Activated T-helper 1 cell treated with anti-CD3 and anti-CD28 coated beads, Interleukin-12 subunit alpha, Interleukin-12 subunit beta, Interleukin-2, Interleukin-4 antibody, amounts not matched to agents 30 ng/mL and 10 ng/mL and 1 ng/mL, durations not matched to agents 14 hours and 24 hours and 36 hours (primary cell): ENCODE measurements at places on chromosomes 11 and 22. TPM values are rescaled to one million over a fixed set of nuclear protein-coding genes. Genes with fewer than 3 reads are reported as not detected.

- DNase-seq, result no peak
- no peaks in the 10 kb centered on the region for H3K36me3 ChIP-seq
- no peaks in the 10 kb centered on the region for H3K4me1 ChIP-seq
- no peak overlapping the region for H3K4me3 ChIP-seq
Measured at GRCh38 chr22:48974443-48975315, 853.0 kb downstream of the BRD1 start.

The EHF gene
- total RNA-seq, result not detected in 2 replicates

GRCh38 chr11:123235117-123235655 lies 40.1 kb upstream of the CLMP start:
- H3K27ac ChIP-seq, result no peak overlapping the region
- H3K4me1 ChIP-seq, result peaks cover 30% of the 10 kb centered on the region
- H3K36me3 ChIP-seq, result peaks cover 6% of the 10 kb centered on the region
- H3K27me3 ChIP-seq, result peaks cover 19% of the 10 kb centered on the region

DNA sequence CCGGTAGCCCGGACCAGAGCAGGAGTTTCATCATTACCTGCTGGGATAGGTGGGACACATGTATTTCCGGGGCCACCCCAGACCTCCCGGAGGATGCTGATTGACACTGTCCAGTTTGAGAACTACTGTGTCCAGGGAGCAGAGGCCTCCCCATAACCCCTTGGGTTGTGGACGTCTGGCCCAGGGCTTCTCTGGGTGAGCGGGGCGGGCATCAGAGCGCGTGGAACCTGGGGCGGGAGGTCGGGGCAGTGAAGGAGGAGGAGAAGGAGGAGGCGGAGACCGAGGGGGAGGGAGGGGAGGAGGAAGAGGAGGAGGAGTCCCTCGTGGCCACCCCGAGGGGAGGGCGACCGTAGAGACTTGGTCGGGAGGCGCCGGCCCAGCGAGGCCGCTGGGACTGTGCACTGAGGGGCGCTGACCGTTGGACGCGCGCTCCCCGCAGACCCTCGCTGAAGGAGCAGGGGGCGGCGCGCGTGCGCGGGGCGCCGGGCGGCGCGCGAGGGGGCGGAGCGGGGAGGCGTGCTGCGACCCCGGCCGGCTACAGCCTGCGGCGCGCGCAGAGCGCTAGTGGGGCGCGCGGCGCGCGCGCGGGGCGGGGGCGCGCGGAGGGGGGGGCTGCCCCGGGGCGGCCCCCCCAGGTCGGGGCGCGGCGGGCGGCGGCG lies at the start of gene GRK3:
TSS of gene GRK3 (plus strand) at position 356 of the 659 bp plus-strand sequence. CDS start 366 bp downstream, outside the sequence.
- peak; percentile 70 for DNase-seq
- H3K27ac ChIP-seq, result peak within 1 kb of the TSS; percentile 88
- H3K36me3 ChIP-seq, result peaks cover 3% of the 10 kb centered on the region
- H3K27me3 ChIP-seq, result no peaks in the 10 kb centered on the region

The UBQLN3 gene
- total RNA-seq, result not detected in 2 replicates

DNA sequence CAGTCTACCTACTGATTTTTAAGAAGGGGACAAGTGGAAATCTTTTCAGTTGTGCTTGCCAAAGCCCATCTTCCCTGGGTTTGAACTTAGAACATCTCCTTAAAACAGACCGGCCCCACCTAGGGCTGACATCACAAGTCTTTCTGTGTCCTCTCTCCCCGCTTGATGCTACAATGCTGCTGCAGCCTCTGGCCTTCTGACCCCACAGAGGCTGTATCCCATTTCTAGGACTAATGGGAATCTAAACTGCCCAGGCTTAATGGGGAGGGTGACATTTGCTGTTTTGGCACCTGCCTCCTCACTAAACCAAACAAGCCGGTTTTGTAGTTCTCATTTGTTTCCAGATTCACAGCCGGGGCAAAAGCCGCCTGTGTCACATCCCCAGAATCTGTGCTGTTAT lies 121.3 kb upstream of the CADM1 start:
- no peak for DNase-seq
- no peak overlapping the region for H3K27ac ChIP-seq
- no peaks in the 10 kb centered on the region for H3K36me3 ChIP-seq
- H3K4me3 ChIP-seq, result no peak overlapping the region
- no peaks in the 10 kb centered on the region for H3K27me3 ChIP-seq

GRCh38 chr11:111538407-111539114 lies 2.0 kb upstream of the LAYN start:
- peak overlapping the region; percentile 84 for H3K27ac ChIP-seq
- DNase-seq, result no peak
- H3K4me3 ChIP-seq, result peak overlapping the region; percentile 38

GRCh38 chr11:117719480-117719879 lies 77.5 kb downstream of the DSCAML1 start:
- H3K4me3 ChIP-seq, result no peak overlapping the region
- no peak for DNase-seq
- H3K36me3 ChIP-seq, result no peaks in the 10 kb centered on the region
- peaks cover 7% of the 10 kb centered on the region for H3K27me3 ChIP-seq

- H3K36me3 ChIP-seq, result no peaks in the 10 kb centered on the region
- peak overlapping the region; percentile 68 for H3K4me3 ChIP-seq
- peak overlapping the region; percentile 67 for H3K27ac ChIP-seq
- DNase-seq, result no peak
Measured at GRCh38 chr11:117908109-117908895, 20.9 kb downstream of the TMPRSS13 start.

DNA sequence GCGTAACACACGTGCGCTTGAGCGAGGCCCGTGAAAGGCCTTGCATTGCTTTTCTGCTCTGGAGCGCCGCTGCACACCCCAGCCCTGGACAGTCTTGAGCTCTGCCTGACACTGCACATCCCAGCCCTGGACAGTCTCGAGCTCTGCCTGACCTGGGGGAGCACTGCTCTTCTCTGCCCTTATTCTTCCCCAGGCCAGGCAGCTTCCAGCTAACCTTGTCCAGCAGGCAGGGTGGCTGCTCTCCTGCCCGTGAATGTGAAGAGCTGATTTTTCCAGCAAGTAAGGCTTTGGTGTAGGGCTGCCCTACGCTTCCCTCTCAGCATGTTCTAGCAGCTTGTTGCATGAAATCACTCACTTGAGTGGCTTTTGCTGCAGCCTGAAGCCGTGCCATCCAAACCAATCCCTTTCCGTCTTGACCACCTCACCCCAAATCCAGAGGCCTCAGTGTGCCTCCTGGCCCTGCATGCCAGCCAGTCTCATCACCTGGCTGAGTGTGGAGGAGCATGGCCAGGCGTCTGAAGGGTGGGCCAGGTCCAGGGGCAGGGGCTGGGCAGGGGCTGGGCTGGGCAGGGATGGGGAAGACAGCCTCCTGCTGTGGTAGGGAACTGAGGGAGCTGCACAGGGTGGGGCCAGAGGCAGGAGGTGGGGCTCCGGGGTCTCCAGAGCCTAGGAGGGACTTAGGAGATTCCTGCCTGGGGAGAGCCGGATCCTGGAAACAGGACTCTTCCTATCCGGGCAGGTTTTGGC lies 89.5 kb upstream of the B3GAT1 start:
- no peaks in the 10 kb centered on the region for H3K4me1 ChIP-seq

DNA sequence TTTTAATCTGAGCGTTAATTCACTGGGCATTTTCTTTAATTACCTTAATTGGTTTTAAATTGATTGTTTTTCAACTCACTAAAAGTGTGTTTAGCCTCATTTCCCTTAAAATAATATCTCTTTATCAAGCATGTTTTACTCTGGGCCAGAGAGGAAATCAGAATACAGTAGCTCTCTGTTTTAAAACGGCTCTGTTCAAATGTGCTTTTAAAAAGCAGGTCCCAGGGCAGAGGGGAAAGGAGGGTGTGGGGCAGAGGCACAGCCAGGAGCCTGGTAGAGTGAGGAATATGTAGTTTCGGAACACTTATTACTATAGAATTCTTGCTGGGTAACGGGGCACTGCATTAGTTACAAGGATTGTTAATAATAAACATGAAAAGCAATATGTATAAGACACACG lies 47.6 kb downstream of the FBXO7 start:
- DNase-seq, result no peak
- no peak overlapping the region for H3K4me3 ChIP-seq
- H3K27me3 ChIP-seq, result peaks cover 2% of the 10 kb centered on the region
- no peak overlapping the region for H3K27ac ChIP-seq
- no peaks in the 10 kb centered on the region for H3K36me3 ChIP-seq
- no peaks in the 10 kb centered on the region for H3K4me1 ChIP-seq

DNA sequence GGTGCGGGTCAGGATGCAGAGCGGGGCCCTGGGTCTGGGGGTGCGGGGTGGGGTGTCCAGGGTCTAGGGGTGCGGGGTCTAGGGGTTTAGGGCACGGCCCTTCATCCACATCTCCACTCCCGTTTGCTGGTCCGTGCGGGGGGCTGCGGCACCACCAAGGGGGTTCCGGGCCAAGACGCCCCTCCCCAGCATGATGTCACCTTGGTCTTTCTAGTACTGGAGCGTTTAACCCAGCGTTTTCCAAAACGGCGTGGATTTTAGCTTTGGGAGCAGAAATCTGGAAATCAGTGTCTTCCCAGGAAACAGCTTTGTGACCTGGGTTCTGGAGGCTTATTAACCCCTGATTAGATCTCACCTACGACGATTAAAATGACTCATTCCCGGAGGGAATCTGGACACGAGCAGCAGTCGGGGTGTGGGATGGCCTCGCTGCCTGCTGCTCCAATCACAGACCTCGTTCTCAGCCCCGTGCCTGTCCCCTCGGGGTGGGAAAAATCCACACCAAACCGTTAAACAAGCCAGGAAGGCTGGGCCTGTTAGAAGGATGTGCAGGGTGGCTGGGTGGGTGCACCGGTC lies 759 bp downstream of the AP2A2 start:
- H3K27me3 ChIP-seq, result no peaks in the 10 kb centered on the region
- peak overlapping the region; percentile 85 for H3K4me3 ChIP-seq
- H3K27ac ChIP-seq, result peak overlapping the region; percentile 71

The NAP1L4 gene
- total RNA-seq, result 284 and 285 TPM in 2 replicates

GRCh38 chr11:86947541-86947940 lies 7.7 kb downstream of the FZD4 start:
- no peak overlapping the region for H3K4me3 ChIP-seq
- H3K27me3 ChIP-seq, result peaks cover 22% of the 10 kb centered on the region
- H3K4me1 ChIP-seq, result no peaks in the 10 kb centered on the region
- no peak for DNase-seq
- no peaks in the 10 kb centered on the region for H3K36me3 ChIP-seq
- H3K27ac ChIP-seq, result no peak overlapping the region

DNA sequence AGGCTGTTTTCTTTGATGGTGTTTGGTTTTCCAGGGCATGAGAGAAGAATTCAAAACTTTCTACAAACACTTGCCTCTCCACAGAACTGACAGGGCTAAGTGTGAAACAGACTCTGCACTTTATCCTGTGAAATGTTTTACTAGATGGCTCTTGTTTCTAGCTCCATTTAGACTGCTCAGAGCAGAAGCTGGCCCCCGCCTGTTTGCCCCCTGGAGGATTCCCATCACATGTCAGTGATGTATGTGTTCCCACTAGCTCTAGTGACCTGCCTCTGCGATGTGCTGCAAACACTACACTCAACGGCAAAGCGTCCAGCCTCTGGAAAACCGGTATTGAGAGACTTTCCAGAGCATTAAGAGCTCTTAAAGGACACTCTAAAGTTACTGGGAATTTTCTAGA lies 41.4 kb upstream of the PCF11 start:
- peaks cover 40% of the 10 kb centered on the region for H3K4me1 ChIP-seq
- no peak overlapping the region for H3K27ac ChIP-seq
- H3K27me3 ChIP-seq, result no peaks in the 10 kb centered on the region

The PLAAT5 gene
- not detected in 2 replicates for total RNA-seq

- no peaks in the 10 kb centered on the region for H3K36me3 ChIP-seq
- H3K4me3 ChIP-seq, result no peak overlapping the region
Measured at GRCh38 chr11:12046636-12047236, 38.3 kb upstream of the DKK3 start.

The SYNGR1 gene
- total RNA-seq, result not detected in 2 replicates

DNA sequence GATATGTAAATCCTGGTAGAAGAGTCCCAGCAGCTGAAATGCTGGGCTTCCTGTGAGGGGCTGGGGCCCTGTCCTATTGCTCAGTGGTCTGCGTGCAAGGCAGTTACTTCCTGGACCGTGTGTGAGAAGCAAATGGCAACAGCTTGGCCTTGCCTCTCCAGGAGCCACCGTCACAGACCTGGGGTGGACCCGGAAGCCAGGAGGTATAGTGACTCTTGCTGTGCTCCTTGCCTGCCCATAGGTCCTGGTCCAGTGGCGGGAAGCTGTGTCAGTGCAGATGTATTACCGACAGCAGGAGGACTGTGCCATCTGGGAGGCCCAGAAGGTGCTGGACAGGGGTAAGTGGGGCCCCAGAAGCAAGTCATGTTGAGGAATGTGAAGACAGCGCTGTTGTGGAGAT lies 54.3 kb downstream of the PISD start:
- H3K36me3 ChIP-seq, result peaks cover 39% of the 10 kb centered on the region
- DNase-seq, result no peak
- no peaks in the 10 kb centered on the region for H3K4me1 ChIP-seq
- no peak overlapping the region for H3K4me3 ChIP-seq

DNA sequence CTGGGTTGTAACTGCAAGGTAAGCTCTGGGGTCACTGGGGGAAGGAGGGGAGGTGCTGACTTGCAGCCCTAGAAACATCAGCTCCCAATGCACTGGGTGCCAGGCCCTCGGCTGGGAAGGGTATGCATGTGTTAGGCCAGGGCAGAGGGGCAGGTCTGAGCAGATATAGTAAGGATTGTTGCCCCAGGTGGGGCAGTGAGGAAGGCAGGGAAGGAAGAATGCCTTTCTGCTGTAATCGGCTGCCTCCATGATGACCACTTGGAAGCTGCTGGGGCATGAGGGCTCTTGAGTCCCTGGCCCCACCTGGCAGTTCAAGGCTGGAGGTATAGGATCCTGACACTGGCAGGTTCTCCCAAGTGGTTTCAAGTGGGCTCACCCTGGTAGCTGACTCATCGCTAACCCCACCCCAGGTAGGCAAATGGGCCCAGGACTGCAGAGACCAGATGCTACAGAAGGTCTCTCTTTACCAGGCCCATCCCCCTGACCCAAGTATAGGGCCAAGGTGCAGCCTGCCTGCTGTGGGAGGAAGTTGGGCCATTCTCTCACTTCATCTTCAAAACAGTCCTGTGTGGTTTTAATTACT lies 56.7 kb downstream of the TIMP3 start:
- no peak for DNase-seq
- no peaks in the 10 kb centered on the region for H3K36me3 ChIP-seq
- H3K27me3 ChIP-seq, result no peaks in the 10 kb centered on the region
- H3K4me3 ChIP-seq, result no peak overlapping the region
- H3K27ac ChIP-seq, result no peak overlapping the region

DNA sequence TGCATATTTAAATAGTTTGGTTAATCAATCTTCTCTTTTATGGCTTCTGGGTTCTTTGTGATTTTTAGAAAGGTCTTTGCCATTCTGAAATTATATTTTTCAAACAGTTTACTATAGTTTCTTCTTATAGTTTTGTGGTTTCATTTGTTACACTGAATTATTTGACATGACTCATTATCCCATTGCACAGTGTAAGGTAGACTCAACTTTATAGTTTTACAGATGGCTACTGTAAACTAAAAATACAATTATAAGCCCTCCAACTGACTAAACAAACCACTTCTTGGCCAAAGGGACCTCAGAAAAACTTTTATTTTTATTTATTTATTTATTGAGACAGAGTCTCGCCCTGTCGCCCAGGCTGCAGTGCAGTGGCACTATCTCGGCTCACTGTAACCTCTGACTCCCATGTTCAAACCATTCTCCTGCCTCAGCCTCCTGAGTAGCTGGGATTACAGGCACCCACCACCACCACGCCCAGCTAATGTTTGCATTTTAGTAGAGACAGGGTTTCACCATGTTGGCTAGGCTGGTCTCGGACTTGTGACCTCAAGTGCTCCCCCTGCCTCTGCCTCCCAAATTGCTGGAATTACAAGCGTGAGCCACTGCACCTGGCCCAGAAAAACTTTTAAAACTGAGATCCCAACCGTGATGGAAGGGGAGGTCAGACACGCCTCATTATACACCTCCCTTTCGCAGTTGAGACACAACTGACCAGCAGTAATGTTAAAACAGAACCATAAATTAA lies 14.1 kb upstream of the RAC2 start:
- H3K27me3 ChIP-seq, result peaks cover 15% of the 10 kb centered on the region
- H3K4me1 ChIP-seq, result peaks cover 39% of the 10 kb centered on the region
- no peaks in the 10 kb centered on the region for H3K36me3 ChIP-seq
- no peak for DNase-seq
- H3K27ac ChIP-seq, result peak overlapping the region; percentile 38
